Fibroblast of pulmonary artery (primary cell): ENCODE measurements at places on chromosomes 11 and 22.

DNA sequence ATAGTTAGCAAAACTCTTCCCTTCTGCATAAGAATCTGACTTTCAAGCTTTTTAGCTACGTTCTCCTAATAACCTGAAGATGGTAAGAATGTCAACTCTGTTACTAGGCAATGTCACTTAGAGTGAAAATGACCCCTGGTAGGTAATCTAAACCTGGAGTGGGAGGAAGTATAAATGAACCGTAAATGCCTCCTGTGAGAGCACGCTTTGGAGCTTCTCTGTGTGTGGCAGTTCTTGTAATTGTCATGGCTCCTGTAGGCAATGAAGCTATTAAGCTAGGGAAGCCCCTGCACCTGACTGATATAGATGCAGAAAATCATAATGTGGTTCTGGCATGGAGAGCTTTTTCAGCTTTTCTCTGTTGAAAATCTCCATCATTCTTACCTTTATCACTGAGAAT, 29.4 kb downstream of the CALCA start:
- DNase-seq: no peak

- DNase-seq: no peak
These were observed 24.9 kb downstream of the CD44 start for GRCh38 chr11:35163702-35164496.

- no peak for DNase-seq
These were observed 101.7 kb upstream of the PAX6 start for GRCh38 chr11:31912808-31913207.

DNA sequence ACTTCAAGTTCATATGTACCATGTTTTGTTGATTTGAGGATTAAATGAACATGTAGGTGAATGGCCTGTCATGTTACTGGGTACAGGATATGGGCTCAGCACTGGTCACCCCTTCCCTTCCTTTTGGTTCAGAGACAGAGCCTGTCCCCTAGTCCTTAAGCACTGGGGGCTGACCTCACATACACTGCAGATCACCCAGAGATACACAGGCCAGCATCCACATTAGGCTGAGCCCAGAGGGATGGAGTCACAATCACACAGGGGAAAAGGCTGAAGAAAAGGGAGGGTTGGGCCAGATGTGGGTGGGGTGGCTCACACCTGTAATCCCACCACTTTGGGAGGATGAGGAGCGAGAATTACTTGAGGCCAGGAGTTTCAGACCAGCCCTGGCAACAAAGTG, 62.3 kb downstream of the IGLL5 start:
- DNase-seq: no peak

DNA sequence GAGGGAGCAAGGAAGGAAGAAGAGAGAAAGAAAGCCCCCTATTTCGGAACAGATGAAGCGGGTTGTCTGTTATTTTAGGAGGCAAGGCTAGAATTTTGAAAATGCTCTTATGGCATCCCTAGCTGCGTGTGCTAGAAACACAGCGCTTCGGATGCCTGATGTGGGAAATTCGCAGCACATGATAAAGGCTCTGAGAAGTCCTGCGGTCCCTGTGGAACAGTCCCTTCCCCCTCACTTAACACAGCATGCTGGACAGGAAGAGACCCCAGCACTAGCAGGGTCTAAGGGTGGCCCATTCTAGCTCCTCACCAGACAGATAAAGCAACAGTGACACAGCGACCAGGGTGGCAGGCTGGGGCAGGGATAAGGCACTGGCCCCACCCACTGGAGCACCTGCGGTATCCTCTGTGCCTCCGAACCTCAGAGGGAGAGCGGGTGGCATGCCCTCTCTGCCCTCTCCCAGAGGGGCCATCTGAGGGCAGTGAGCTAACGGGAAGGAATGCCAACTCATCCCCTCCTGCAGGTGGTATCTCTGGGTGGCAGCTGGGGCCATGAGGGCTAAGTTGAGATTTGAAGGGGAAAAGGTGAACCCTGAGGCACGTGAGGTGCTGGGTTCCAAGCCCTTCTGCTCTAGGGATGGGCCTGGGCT, 75.7 kb downstream of the SCUBE1 start:
- DNase-seq: no peak

GRCh38 chr11:61447601-61448551, 18.0 kb downstream of the SDHAF2 start:
- DNase-seq: no peak

GRCh38 chr11:11020747-11021149, 162.9 kb upstream of the ZBED5 start:
- DNase-seq: no peak

DNA sequence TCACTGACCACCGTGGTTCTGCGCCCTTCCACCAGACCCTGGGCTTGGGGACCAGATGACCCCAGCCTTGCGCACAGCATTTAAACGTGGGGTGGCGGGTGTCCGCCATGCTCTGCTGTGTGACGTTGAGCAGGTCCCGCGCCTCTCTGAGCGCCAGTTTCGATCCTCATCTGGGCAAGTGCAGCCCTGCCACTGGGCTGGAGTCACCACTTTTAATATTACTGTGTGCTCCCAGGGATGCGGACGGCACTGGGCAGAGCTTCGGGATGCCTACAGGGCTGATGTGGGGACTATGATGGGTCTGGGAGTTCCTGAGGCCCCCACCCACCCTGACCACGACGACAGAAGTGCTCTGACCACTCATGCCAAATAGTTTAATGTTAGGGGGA, 1.2 kb upstream of the NUDT8 start:
- no peak for DNase-seq

- no peak for DNase-seq
These were observed 1475.2 kb downstream of the TBC1D22A start for GRCh38 chr22:48237466-48238283.

GRCh38 chr11:129694966-129695365, 120.7 kb upstream of the TMEM45B start:
- no peak for DNase-seq

- no peak for DNase-seq
These were observed 40.2 kb upstream of the SLC5A12 start for GRCh38 chr11:26762089-26762488.
